Peyer's patch (tissue), 4 donors: ENCODE measurements at places on chromosomes 2 and 18. TPM values are rescaled to one million over a fixed set of nuclear protein-coding genes. Genes with fewer than 3 reads are reported as not detected.

DNA sequence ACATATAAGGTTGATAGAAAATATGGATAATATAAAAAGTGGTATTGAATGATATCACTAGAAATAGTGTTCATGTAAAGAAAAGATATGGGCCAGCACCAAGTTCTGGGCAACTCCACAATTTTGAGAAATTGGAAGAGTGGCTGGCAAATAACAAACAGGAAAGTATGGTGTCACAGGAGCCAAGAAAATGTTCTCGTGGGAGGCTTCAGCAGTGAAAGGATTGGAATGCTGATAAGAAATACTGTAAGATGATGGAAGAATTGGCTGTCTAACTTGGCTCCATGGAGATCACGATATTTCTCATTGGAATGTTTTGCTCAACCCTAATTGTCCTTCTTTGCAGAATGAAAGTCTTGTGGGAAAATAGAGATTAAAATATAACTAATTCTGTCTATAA, 856.8 kb downstream of the DPP10 start:
- DNase-seq, result no peak

Gene MFSD6
- total RNA-seq, result 40.4 TPM

Gene SAG
- total RNA-seq, result not detected

Gene AQP12A
- not detected for total RNA-seq
